Testis (tissue), 5 donors: ENCODE measurements at places on chromosomes 11 and 22. TPM values are rescaled to one million over a fixed set of nuclear protein-coding genes. Genes with fewer than 3 reads are reported as not detected.

GRCh38 chr11:43835104-43835503 is 45.5 kb upstream of the ALKBH3 start:
- no peaks in the 10 kb centered on the region for H3K36me3 ChIP-seq
- no peaks in the 10 kb centered on the region for H3K4me1 ChIP-seq
- no peak overlapping the region for H3K4me3 ChIP-seq
- no peak for DNase-seq
- no peak overlapping the region for H3K27ac ChIP-seq
- no peaks in the 10 kb centered on the region for H3K27me3 ChIP-seq

GRCh38 chr11:14969901-14970323 is 2.2 kb downstream of the CALCA start:
- peak; percentile 78 for DNase-seq
- H3K4me1 ChIP-seq, result peaks cover 21% of the 10 kb centered on the region
- H3K36me3 ChIP-seq, result no peaks in the 10 kb centered on the region
- H3K4me3 ChIP-seq, result no peak overlapping the region
- H3K27me3 ChIP-seq, result no peaks in the 10 kb centered on the region
- H3K27ac ChIP-seq, result no peak overlapping the region

The OLFML1 gene
- total RNA-seq, result 3.0 TPM

DNA sequence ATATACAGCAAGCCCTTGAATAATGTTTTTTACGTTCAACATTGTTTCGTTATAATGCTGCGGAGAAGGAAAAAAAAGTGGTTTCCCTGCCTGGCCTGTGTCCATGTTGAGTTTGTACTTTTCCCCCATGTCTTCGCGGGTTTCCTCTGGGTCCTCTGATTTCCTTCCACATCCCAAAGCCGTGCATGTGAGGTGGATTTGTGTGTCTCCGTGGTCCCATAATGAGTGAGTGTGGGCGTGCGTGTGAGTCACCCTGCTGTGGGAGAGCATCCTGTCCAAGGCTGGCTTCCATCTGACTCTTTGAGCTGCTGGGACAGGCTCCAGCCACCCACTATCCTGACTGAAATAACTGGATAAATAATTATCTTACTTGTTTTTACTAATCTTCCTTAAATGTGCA is 29.6 kb upstream of the SNX19 start:
- no peak overlapping the region for H3K27ac ChIP-seq
- no peaks in the 10 kb centered on the region for H3K36me3 ChIP-seq
- peaks cover 4% of the 10 kb centered on the region for H3K4me1 ChIP-seq
- no peak overlapping the region for H3K4me3 ChIP-seq

The PRG2 gene
- not detected for total RNA-seq

- H3K27ac ChIP-seq, result no peak overlapping the region
- no peaks in the 10 kb centered on the region for H3K27me3 ChIP-seq
- DNase-seq, result no peak
- H3K4me1 ChIP-seq, result peaks cover 5% of the 10 kb centered on the region
- no peak overlapping the region for H3K4me3 ChIP-seq
Measured at GRCh38 chr11:7525424-7525823, 11.6 kb downstream of the PPFIBP2 start.

DNA sequence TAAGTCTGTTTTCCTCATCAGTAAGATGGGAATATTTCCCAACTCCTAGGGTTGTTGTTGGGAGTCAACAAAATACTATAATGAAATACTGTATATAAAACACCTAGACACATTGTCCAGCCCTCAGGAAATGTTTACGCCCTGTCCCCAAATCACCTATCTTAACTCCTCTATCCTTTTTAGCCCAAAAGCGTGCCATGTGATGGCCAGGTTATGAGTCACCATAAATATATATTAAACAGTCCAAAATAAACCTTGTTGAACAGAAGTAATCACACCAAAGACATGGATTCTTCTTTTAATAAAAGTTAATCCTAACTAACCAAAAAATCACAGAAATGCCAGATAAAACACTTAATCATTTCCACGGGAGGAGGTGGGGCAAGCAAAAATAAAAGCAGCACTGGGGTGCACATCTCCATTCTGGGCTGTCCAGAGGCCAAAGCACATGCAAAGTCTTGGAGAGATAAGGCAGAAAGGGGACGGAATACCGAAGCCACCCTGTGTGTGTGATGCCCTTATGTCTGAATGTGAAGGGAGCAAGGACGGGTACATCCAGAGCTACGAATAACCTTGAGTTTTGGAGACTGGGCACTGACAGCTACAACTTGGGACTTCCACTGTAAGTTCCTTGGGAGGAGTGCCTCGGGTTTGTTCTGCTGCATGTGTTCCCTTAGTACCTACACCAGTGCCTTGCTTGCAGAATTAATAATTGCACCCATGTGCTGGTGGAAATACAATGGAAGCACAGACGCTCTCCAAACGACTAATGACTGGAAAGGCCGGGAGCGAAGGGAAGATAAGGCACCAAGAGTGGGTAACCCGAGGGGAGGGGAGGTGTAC is 1.1 kb downstream of the OSBP start:
- peak overlapping the region; percentile 91 for H3K4me3 ChIP-seq
- H3K27me3 ChIP-seq, result no peaks in the 10 kb centered on the region
- no peaks in the 10 kb centered on the region for H3K36me3 ChIP-seq
- peak; percentile 19 for DNase-seq
